ENCODE measurements at places on chromosomes 4 and X. TPM values are rescaled to one million over a fixed set of nuclear protein-coding genes. Genes with fewer than 3 reads are reported as not detected.

- no peak for DNase-seq
These were observed 43.3 kb downstream of the FGFBP1 start for GRCh38 chr4:15894921-15895916.

- peak; percentile 95 for DNase-seq
These were observed 114.0 kb upstream of the ENPEP start for GRCh38 chr4:110361921-110362320.

DNA sequence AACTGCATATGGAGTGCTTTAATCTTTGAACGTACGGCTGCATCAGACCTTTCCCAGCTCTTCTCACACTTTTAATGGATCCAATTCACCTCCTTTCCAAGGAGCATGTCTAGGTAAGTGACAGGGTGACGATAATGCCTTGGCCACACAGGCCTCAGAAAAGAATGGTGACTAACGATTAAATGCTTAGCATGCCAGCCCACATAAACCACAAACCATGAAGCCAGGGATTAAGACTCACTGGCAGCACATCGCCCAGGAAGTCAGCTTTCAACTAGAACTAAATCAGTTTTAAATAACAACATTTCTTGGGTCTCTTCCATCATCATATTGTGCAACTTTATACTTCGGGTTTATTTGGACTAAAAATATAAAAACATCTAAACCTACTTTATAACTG, 28.7 kb downstream of the INPP4B start:
- DNase-seq: peak; percentile 86

GRCh38 chrX:13733506-13733905, 914 bp downstream of the TRAPPC2 start:
- DNase-seq: no peak

DNA sequence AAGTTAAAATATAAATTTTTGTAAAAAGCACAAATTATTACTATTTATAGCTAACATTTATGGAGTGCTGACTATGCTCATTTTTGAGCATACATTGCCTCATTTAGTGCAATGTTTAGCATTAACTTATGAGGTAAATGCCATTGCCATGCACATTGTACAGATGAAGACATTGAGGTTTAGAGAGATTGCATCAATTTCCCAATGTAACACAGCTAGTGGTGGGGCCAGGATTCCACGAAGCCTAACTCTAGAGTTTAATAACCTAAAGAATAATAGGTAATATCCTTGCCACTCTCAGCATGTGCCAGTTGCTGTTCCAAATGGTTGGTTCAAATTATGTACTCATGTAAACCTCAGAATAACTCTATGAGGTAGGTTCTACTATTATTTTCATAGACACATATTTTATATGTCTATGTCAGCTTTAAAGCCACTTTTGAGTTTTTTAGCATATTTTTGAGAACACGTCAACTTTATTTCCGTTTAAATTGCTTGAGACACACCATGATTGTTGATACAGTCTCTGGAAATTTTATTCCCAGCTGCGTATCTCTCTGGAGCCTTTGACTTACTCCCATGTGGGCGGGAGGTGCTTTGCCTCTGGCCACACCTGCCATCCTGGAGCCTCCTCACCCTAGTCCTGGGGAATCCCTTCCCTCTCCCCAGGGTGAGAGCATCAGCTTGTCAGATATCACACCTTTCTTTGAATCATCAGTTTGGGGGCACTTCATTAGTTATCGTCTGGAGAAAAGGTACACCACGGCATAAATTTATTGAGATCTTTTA, 10.8 kb upstream of the ADH1A start:
- no peak for DNase-seq

DNA sequence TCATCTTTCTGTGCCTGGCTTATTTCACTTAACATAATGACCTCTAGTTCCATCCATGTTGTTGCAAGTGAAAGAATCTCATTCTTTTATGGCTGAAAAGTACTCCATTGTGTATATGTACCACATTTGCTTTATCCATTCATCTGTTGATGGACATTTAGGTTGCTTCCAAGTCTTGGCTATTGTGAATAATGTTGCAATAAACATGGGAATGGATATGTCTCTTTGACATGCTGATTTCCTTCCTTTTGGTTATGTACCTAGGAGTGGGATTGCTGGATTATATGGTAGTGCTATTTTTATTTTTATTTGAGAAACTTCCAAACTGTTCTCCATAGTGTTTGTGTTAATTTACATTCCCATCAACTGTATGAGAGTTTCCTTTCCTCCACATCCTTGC, 71.2 kb downstream of the TACR3 start:
- DNase-seq: no peak

- no peak for DNase-seq
These were observed 320.8 kb downstream of the ADAM29 start for GRCh38 chr4:175238827-175239517.

- DNase-seq: no peak
These were observed 47.4 kb downstream of the ACSL4 start for GRCh38 chrX:109685656-109686078.

GRCh38 chr4:185276036-185276435, 66.6 kb downstream of the SNX25 start:
- DNase-seq: no peak

GRCh38 chr4:116866106-116866505, 219.3 kb downstream of the TRAM1L1 start:
- no peak for DNase-seq

GRCh38 chr4:181030961-181031360, 1212.2 kb upstream of the TENM3 start:
- no peak for DNase-seq

DNA sequence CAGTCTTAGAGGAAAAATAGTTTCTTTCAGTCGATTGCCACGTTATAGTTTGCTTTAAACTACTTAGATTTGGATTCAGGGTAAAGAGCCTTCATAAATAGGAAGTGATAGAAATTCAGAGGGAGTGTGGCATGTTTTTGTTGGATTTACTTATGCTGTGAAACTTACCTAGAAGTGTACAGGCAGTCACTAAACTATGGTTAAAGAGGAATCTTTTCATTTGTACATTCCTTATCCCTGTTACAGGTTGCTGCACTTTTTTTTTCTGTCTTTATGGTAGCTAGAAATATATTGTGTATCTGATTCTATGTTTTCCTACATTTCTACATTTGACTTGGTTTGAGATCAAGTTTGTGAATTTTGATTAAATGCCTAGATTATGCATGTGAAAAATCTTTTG, 19.1 kb downstream of the WWC2 start:
- DNase-seq: no peak

DNA sequence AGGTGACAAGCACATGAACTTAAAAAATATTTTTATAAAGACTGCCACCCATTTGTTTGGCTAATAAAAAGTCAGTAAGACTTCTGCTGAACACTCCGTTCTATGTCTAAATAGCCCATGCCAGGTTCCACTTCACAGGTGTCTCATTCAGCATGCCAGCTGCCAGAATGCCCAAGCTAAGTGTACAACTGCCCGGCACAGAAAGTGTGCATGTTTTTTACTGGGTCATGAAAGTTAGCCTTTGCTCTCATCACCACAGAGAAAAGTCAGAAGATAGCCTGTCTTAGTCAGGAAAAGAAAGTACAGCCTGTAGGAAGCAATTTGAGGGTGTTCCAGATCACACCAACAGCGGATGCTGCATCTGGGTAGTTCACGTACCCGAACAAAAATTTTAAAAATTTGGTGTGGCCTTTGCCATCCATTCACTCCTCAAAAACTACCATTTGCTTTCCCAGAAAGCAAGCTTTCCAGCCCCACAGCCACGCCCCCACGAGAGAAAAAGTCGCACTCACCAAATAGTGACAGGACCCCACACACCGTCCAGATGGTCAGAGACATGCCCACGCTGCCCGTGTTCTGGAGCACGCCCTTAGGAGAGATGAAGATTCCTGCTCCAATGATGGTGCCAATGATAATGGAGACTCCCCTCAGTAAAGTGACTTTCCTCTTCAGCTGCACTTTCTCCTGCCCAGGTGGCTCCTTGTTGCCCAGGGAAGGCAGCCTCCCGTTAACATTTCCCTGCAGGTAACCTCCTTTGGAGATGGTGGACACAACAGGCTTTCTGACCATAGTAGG, 671 bp downstream of the SLC7A11 start:
- no peak for DNase-seq

DNA sequence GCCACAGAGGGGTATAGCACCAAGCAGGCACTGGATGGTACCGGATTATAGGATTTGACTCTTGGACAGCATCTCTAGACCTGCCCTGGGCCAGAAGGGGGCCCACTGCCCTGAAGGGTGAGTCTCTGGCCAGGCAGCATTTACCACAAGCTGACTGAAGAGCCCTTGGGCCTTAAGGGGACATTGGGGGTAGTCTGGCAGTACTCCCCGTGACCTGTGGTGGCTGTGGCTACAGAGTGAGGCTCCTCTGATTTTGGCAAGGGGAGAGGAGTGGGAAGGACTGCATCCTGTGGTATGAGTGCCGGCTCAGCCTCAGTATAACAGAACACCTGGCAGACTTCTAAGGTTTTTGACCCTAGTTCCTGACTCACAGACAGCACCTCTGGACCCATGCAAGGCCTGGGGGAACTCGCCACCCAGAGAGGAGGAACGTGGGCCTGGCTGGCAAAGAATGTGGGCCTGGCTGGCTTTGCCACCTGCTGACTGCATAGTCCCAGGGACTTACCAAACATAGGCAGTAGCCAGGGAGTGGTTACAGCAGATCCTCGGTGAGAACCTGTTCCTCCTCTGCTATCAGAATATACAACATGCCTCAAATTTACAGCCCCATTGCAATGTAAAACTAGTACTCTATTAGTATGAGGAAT, 48.1 kb downstream of the ABCB7 start:
- no peak for DNase-seq

DNA sequence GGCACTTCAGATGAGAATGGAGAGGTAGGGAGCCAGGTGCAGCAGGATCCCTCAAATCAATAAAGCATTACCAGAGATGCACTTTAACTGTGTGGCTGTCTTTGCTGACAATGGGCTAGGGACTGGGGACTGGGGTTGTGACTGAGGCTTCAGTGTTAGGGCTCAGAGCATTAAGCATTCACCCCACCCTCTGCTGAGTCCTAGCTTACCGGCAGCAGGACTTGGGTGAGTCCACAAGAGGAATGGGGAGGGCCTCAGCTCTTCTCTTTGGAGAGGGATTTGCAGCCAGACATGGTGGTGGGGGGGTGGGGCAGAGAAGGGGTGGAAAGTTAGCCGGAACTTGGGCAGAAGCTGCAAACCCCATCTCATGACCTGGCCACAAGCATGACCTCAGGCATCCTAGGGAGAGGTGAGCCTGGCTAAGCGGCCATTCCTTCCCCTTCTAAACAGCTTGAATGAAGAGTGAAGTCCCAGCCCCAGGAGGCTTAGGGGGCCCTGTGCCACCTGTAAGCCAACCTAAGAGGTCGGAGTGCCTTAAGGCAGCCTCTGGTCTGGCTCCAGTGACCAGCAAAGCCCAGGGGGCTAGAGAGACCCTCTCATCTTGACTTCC, 78.4 kb downstream of the STARD8 start:
- no peak for DNase-seq

DNA sequence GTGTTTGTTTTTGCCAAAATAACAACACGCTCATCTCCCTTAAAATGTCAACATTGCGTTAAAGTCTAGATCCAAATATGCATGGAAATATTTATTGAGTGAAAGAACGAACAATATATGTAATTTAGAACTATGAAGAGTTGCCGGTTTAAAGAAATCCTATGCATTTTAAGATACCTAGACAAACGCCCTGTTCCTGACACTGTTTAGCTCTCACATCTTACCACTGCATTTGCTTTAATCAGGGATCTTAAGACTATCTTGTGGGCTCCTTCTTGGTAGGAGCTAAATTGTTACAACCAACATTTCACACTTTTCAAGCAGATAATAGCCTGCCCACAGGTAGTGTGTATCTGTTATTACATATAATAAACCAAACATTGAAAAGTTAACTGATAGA, 96.6 kb upstream of the RPS6KA3 start:
- DNase-seq: no peak

- no peak for DNase-seq
These were observed 856.7 kb upstream of the PRKX start for GRCh38 chrX:4570151-4570550.

- DNase-seq: no peak
These were observed 17.1 kb upstream of the AADAT start for GRCh38 chr4:170106900-170107299.

- DNase-seq: peak; percentile 35
These were observed 448.3 kb upstream of the ZFP42 start for GRCh38 chr4:187547316-187547715.

DNA sequence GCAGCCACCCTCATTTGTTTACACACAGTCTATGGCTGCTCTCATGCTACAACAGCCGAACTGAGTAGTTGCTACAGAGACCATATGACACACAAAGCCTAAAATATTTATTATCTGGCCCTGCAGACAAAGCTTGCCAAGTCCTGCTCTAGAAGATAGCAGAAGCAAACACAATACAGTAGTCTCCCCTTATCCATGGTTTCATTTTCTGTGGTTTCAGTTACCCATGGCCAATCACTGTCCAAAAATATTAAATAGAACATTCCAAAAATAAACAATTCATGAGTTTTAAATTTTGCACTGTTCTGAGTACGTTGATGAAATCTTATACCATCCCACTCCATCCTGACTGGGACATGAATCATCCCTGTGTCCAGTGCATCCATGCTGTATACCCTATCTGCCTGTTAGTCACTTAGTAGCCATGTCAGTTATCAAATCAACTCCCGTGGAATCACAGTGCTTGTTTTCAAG, 40.2 kb upstream of the ZNF81 start:
- DNase-seq: no peak

GRCh38 chrX:136906921-136907510, 26.5 kb upstream of the RBMX start:
- DNase-seq: no peak

- DNase-seq: no peak
These were observed 18.1 kb downstream of the CLTRN start for GRCh38 chrX:15646543-15646942.

GRCh38 chr4:77123411-77123810, 33.6 kb upstream of the CCNG2 start:
- DNase-seq: no peak

GRCh38 chrX:65610481-65610880, 57.0 kb upstream of the MSN start:
- no peak for DNase-seq

The MSX1 gene
- 1.6 TPM for total RNA-seq

The MAB21L2 gene
- not detected for total RNA-seq

The ADAMTS3 gene
- 3.5 TPM for total RNA-seq

The CXCL3 gene
- total RNA-seq: 7.3 TPM

The PWWP3B gene
- total RNA-seq: 1.4 TPM

The AMOT gene
- total RNA-seq: 36.5 TPM

The CLDN2 gene
- total RNA-seq: 0.13 TPM

The TLR6 gene
- 1.3 TPM for total RNA-seq

The ERCC6L gene
- total RNA-seq: 0.92 TPM

The TMEM47 gene
- 5.3 TPM for total RNA-seq

The SPANXD gene
- not detected for total RNA-seq

The ANXA10 gene
- not detected for total RNA-seq

The XK gene
- total RNA-seq: 1.1 TPM

The ARSJ gene
- 13.8 TPM for total RNA-seq

The HSFX1 gene
- total RNA-seq: 0.25 TPM

The ASB12 gene
- not detected for total RNA-seq

All from kidney epithelial cell (primary cell).